ENCODE measurements at places on chromosomes 1 and 21.

GRCh38 chr1:47918257-47918867 is 78.8 kb downstream of the TRABD2B start:
- DNase-seq, result no peak

DNA sequence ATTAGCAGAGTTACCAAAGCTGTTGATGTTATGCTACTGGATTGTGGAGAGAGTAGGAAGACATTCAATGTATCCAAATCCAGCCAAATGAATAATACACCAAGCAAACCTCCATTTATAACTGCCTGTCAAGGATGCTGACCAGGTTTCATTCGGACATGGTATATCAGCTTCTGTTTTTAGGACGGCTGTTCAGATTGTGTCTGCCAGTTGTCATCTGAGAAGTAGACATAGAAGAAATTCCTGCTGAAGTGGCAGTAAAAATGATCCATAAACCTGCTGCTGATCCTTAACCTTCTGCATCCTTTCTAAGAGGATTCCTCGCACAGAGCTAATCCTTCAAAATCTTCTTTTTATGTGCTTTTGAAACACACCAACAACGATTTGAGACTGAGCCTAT is 663.6 kb upstream of the PLXNA2 start:
- no peak for DNase-seq

DNA sequence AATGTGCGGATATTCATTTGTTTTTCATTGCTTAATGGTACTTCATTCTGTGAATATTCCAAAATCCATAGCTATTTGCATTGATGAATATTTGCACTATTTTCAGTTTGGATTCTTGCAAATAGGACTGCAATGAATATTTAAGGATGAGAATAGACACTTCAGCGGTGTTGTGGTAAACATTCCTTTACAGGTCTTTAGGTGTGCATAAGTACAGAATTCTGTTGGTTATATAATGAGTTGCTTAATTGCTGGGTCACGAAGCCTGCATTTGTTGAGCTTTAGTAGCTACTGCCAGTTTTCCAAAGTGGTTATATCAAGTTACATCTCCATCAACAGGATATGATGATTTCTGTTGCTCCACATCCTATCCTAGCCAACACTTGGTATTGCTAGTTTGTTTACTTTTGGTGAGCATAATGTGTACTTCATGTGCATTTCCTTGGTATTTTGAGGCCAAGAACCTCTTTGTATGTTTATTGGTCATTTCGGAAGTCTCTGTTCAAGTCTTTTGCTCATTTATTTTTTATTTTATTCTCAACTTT is 64.2 kb upstream of the CYYR1 start:
- no peak for DNase-seq

- no peak for DNase-seq
Observed at GRCh38 chr1:208837242-208837641, 593.1 kb upstream of the PLXNA2 start.

- DNase-seq, result no peak
Observed at GRCh38 chr1:38183096-38183495, 136.5 kb upstream of the POU3F1 start.

- DNase-seq, result no peak
Observed at GRCh38 chr1:109886827-109887226, 23.8 kb upstream of the CSF1 start.

All from cerebellar nuclear complex (tissue), 1 donor.